ENCODE measurements at places on chromosomes 1 and 21.

- DNase-seq, result no peak
These were observed 11.7 kb downstream of the SLC35E2B start for GRCh38 chr1:1680912-1681273.

DNA sequence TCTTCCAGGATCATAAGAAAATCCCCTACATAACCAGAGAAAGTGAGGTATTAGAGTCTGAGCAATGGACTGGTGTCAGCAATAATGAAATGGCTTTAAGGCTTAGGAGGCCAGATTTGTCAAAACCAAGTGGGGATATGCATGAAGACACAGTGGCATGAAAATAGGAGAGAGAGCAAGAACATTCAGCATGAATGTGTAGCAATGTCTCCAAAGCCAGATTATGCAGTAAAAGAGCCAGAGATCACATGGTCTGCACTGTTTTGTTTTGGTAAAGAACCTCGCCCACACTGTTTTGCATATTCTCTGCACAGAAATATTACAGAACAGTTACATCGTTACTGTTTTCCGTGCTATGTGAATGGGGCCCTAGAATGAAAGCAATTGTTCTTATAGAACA, 589.4 kb downstream of the PLPP3 start:
- DNase-seq, result no peak

DNA sequence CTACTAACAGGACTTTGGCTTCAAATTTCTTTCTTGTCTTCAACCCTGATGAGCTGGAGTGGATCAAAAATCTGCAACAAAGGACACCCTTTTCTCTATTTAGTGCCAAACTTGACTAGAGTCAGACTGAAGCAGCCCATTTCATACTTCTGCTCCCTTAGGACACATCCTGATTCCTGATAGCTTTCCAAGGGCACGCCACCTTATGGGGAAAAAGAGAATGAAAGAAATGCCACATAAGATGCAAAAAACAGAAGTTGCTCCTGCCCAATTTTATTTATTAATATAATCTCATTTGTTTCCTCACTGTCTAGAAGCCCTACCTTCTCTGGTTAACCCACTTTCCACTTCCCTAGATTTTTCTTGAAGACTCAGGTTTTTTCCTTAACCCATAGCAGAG, 72.7 kb upstream of the NBPF4 start:
- DNase-seq, result no peak

DNA sequence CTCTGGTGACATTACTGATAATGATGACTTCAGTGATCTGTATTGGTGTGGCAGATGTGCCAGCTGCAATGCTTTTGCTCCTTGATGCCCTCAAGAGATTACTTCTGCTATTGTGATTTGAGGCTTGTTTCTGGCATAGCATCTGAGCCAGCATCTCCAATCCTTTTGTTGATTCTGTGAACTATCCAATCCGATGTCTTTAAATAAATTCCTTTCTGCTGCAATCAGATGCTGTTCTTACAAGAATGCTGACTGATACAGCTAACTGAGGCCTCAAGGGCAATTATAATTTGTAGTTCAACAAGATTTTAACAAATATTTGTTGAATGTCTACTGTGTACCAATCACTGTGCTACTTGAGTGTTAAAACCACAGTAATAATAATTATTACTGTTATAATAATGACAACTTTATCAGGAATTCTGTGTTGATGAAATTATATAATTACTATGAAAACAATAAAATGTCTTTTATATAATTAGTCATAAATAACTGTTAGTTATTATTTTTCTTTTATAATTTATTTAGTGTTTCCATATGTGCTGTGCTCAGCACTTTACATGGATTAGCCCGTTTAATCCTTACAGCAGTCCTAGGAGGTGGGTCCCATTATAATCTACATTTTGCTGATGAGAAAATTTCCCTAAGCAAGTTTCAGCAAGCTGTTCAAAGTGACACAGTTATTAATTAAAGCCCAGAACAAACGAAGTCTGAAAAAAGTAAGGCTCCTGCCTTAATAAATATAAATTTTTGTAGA, 308.2 kb downstream of the BRINP3 start:
- no peak for DNase-seq

DNA sequence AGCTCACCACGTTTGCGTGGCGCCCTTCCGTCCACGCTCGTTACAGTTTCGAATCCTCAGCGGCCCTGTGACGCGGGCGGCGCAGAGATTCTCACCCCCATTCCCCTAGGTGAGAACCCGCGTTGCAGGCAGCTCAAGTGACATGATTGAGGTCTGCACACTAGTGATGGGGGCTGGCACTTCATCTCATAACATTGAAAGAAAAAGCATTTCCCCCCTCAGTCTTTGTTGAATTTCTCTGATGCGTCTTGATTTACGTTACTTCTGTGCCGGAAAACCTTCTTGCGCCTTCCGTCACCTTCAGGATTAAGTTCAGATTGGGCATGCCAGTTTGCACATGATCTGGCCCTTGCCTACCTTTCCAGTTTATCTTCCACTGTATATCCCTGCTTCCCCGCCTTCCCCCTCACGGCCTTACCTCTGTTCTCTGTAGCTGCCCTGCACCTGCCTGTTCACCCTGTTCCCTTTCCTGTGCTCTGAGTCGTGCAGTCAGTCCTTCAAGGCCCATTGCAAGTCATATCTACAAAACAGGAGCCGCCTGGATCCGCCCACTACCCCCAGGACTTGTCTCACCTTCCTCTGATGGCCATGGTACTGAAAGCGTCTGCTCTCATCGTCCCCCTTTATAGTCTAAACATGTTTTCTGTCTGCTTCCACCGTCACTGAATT, 1.1 kb downstream of the CTPS1 start:
- peak; percentile 97 for DNase-seq

DNA sequence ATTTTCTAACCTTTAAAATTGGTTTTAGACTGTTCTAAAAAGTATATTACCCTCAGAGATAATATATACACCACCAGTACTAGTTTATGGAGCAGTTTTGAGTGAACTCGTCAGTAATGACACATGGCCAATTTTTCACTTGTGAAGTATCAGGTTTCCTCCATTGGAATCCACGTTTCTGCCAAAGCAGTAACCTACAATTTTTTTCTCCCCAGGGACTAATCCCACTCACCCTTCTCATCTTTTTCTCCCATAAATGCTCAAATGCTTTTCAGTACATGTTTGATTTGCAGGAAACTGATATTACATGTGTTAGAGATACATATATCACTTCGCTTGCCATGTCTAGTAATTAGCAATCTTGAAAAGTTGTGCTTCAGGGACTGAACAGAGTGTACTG, 94.1 kb downstream of the COL24A1 start:
- DNase-seq, result no peak

DNA sequence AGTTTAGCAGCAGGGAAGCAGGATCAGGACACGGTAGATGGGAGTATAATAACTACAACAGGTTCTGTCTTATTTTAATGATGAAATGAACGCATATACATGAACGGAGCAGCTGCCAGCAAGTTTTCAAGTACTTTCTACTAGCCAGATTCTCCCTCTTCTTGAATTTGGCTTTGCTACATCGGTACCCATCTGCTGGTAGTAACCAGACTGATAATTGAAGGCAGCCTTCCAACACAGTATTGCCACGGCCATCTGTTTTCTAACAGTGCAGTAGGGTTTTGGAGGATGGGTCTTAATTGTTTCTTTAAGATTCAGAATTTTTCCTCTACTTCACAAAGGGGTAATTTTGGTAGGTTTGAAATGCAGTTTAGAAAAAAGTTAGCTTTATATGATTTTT, 33.4 kb downstream of the CENPF start:
- no peak for DNase-seq

DNA sequence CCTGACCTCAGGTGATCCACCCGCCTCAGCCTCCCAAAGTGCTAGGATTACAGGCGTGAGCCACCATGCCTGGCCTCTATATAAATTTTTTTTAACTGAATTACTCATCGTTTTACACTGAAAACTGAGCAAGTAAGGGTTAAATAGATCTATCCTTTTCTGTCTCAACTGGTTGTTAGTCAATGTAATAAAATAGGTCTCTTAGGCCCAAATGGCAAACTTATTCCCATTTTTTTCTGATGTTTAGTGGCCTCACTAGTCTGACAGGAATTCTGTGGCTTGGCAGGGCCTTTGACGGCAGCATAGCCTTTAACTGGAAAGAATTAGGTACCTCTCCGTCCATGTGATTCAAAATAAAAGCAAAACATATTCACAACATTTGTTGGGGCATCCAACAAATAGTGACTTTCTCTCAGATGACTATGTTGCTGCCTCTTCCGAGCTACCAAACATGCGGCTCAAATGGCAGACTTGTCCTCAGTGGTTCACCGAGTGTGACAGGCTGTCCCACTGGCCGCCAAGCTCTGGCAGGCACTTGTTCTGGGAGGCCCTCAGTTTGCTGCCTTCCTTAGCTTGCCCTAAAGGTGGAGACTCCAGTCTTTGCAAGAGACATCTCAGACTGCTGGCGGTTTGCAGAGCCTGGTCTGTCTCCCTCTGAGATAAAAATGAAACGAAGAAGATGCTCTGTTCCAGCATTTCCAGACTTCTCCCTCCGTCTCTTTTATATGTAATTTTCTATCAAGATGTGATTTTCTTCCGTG, 17.4 kb downstream of the ATP1A4 start:
- no peak for DNase-seq

GRCh38 chr1:203522237-203522636, 28.3 kb downstream of the OPTC start:
- peak; percentile 58 for DNase-seq

GRCh38 chr1:193348091-193348768, 161.8 kb upstream of the B3GALT2 start:
- no peak for DNase-seq

DNA sequence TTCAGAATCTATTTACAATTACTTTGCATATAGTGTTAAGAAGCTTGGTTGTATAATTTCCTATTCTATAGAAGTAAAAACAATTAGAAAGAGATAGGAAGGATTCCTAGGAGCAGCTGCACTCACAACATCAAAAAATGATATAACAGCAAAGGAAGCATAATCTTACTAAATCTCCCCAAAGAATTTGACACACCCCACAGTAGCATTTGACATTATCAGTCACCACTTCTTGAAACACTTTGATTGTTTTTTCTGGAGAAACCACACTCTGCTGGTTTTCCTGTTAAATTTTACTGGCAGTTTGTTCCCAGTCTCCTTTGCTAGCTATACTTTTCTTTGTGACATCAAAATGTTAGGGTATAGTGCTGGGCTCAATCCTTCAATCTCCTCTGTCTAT, 100.8 kb upstream of the KIAA1614 start:
- DNase-seq, result no peak

DNA sequence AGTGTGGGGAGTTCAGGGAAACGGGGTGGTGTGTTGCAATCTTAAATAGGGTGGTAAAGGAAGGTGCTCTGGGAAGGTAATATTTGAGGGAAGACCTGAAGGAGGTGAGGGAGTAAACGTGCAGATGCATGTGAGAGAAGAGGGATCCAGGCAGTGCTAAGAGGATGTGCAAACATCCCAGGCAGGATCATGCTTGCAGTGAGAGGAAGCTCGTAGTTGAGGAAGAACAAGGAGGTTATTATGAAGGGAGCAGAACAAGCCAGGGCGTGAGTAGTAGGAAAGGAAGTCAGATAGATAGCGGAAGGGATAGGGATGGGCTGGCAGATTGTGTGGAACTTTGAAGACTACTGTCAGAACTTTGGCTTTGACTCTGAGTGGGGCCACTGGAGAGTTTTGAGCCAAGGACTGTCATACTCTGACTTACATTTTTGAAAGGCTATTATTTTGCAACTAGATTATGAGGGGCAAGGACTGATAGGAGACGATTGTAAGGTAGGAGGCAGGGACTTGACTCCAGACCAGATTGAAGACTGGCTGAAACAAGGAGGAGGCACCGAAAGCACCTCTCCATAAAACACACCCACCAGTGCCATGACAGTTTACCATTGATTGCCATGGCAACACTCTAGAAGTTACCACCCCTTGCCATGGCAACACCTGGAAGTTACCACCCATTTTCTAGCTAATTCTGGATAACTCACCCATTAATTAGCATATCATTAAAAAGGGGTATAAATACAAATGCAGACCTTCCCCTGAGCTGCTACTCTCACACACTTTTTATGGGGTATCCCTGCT, 67.0 kb downstream of the XCL2 start:
- DNase-seq, result no peak

DNA sequence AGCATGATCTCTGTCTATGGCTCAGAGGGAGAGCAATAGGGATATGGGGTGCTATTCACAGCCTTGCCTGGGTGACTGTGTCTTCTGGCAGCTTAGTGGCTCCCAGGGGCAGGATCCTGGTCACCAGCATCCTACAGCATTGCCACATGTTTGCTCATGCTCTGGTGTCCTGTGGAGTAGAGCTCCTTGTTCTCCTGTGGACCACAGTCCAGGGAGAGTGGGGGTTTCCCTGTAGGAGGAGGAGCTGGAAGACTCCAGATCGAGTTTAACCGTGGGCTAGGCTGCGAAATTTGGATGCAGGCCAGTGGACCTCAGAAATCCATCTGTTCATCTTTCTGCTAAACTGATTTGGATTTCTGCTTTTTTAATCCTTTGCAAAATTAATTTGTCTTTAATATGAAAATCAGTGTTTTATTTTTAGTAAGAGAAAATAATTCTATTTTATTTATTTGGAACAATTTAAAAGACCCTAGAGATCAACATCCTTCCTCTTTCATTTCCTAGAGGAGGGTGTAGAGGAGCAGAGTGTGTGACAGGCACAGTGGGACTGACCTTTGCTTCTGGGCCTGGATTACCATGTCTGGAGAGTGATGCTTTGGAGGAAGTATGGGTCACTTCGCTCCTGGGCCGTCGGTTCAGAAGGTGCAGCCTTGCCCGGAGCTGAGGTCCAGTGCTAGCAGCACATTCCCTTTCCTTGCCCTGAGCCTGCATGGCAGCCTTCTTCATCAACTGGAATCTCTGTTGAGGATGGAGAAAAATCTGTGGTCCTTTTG, 17.4 kb downstream of the ADARB1 start:
- no peak for DNase-seq

GRCh38 chr1:50275566-50275965, 147.7 kb downstream of the DMRTA2 start:
- peak; percentile 84 for DNase-seq

GRCh38 chr1:93567255-93567918, 114.2 kb downstream of the BCAR3 start:
- DNase-seq, result no peak

GRCh38 chr1:117060441-117061317, 553 bp downstream of the TTF2 start:
- DNase-seq, result no peak

- no peak for DNase-seq
These were observed 1.4 kb upstream of the MT1HL1 start for GRCh38 chr1:237005674-237006073.

DNA sequence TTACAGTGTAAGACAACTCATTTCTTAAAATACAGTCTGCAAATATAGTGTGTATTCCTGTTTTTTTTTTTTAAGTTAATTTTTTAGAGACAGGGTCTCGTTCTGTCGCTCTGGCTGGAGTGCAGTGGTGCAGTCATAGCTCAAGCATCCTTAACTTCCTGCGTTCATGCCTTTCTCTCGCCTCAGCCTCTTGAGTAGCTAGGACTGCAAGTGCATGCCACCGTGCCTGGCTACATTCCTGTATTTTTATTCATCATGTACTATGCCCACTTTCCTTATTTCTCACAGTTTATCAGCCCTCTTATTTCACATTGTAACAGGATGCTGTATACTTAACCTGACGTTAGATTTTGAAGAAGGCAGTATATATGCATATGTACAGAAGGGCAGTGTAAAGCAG, 26.7 kb downstream of the MIER1 start:
- no peak for DNase-seq

All from NCI-H748 treated with DMSO at 0.1 percent for 48 hours (cell line).